ENCODE measurements at places on chromosomes 3 and 15.

DNA sequence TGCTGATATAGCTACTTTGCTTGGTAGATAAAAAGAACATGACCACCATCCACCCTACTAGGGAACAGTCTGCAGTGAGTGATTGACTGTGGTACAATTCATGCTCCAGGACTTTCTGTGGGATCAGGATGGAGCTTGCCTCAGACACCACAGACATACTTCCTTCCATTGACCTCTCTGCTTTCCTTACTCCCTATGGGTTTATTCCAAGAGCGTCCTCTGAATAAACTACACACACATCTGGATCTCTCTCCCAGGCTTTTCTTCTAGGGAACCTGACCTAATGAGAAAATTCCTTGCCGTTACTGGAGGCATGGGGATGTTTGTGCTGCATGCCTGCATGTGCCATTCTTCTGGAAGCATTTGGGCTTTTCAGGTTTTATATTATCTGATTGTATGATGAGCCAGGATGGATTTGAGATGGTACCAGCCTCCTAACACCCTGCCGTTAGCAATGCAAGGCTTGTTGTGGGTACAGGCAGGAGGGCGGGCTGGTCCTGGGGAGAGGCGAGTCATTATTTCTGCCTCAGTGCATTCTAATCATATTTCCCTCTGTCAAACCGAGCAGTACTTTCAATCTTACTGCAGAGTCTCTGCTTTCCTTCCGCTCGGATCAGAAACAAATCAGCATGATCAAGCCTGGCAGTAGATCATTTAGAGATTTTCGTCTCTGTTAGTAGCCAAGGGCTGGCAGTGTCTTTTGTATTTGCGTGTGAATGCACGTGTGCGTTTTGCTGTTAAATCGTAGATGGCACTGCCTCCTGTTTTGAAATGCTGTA lies 279.2 kb downstream of the PDCD6IP start:
- no peak for DNase-seq

DNA sequence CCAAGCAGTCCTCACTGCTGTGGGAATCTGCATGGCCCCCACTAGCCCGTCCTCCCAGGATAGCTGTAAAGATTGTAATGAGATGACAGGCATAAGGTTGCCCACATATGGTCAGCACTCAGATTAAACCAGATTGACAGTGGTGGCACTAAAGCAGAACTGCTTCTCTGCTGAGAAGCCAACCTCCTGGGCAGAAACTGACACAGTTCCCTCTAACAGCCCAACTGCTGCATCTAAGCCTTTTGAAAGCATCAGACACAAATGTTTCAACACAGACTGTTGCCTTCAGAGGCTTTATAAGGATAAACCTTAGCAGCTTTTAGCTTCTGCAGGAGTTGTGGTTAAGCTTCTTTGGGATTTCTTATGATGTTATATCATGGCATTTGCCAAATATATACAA lies 13.0 kb downstream of the DCLK3 start:
- no peak for DNase-seq

- peak; percentile 59 for DNase-seq
Observed at GRCh38 chr15:77002954-77003912, 8.3 kb downstream of the PSTPIP1 start.

DNA sequence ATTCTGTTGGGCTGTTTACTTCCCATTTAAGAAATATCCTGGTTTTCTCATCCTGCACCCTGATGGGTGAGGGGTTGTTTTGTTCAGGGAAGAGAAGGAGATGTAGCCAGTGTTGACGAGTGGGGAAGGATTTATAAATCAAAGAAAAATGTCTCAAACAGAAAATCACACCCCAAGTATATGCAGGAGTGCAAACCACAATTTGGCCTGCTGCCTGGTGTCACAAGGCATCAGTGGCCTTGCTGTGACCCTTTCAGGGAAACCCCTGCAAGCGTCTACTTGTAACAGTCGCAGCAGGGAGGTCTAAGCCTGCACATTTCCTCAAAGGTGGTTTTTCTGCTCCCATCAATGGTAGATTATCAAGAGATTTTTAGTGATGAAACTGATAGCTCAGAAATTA lies 132.6 kb upstream of the LRRN1 start:
- peak; percentile 6 for DNase-seq

DNA sequence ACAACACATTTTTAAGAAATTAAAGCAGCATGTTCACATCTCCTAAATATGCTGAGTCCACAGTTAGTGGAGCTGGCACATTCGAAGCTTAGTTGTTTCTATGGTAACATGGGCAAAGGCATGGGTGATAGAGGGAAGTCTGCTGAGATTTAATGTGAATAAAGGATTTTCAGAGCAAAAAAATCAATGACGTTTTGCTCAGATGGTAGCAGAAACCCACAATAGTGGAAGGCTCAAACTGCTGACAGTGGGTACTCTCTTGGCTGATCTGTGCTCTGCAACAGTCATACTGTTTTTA lies 795.1 kb upstream of the ARPP21 start:
- no peak for DNase-seq

DNA sequence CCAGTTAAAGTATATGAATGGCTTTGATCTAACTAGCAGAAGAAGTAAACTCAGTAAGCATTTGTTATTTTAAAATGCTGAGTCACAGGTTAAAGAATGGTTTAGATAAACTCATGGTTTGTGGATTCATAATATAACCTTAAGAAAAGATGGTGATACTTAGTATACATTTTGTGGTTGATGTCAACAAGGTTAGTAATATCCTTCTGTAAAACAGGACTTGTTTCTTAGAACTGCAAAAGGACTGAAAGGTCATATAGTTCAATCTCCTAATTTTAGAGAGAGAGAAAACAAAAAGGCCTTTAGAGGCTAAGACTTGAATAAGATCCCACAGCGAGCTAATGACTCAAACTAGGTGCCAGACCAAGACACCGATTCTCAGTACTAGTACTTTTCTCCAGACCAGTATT lies 50.0 kb downstream of the STRIT1 start:
- no peak for DNase-seq

DNA sequence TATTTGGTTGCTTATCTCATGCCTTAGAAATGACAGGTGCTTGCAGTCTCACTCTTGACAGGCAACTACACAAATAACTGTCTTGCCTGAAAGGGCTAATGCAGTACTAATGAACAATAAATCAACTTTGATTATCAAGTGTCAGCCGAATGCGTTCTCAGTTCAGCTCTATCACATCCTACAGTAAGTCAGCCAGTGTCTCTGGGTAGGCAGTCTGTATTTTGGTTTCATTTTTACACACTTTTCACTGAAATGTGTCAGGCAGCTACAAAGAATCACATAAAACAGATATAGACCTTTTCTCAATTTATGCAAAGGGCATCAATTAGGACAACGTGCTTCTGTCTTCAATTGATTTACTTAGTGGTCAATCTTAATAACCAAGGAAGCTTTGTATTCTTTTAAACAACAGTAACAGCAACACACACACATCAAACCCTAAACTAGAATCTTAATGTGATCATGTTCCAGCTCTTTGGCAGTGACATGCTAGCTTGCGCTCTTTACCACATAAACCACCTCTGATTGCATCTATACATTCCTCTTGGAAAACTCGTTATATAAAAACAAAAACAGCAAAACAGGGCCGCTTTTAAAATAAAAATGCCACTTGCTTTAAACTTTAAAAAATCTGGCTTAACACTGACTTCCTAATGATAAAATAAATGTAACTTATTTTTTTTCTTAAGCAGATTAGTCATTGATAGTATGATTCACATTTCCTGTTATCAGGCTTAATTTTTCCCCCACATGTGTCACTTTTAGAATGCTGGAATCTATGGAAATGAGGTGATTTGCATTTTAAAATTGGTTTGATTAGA lies 520.4 kb downstream of the FOXP1 start:
- DNase-seq: peak; percentile 36

DNA sequence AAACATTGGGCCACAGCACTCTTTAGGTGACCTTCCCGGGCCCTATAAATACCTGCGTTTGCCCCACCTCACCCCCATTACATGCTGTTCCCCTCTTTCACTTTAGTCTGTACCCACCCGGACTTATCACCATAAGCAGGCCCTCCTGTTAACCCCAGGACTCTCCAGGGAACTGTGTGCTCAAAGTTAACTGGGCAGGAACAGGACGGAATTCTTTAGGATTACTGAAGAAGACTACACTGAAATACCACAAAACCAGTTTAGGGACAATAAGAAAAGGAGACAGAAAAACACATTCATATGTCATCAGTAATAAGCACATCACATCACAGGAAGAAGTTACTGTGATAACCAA lies 45.5 kb downstream of the FSIP1 start:
- no peak for DNase-seq

GRCh38 chr15:99564221-99565048 lies 1.3 kb upstream of the MEF2A start:
- peak; percentile 47 for DNase-seq

- DNase-seq: no peak
Observed at GRCh38 chr3:147411238-147411814, 2.2 kb downstream of the ZIC1 start.

GRCh38 chr15:48435321-48435720 lies 104.1 kb downstream of the DUT start:
- no peak for DNase-seq

DNA sequence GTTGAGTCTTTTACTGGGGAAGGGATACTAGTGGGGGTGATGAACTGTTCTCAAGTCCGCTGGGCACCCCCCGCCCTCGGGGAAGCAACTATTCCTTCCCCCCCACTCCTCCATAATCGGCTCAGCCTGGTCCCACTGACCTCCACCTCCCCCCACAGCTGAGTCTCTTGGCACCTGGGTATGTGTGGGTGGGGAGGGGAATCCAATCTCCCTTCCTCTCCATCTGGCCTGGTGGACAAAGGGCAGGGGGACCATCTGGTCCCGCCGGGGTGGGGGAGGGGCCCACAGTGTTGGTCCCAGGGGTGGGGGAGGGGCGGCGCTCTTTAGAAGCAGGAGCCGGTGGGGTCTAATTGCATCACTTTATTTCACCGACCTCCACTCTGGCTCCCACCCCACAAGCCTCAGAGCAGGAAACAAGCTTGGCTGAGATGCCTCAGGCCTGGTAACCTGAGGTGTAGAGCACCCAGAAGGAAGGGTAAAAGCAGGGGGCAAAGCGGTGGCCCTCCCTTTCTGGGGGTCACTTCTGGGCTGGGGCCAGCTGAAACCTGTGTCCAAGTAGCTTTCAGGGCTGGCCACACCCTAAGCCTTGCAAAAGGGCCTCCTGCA lies 1.0 kb upstream of the PCBP4 start:
- DNase-seq: no peak

DNA sequence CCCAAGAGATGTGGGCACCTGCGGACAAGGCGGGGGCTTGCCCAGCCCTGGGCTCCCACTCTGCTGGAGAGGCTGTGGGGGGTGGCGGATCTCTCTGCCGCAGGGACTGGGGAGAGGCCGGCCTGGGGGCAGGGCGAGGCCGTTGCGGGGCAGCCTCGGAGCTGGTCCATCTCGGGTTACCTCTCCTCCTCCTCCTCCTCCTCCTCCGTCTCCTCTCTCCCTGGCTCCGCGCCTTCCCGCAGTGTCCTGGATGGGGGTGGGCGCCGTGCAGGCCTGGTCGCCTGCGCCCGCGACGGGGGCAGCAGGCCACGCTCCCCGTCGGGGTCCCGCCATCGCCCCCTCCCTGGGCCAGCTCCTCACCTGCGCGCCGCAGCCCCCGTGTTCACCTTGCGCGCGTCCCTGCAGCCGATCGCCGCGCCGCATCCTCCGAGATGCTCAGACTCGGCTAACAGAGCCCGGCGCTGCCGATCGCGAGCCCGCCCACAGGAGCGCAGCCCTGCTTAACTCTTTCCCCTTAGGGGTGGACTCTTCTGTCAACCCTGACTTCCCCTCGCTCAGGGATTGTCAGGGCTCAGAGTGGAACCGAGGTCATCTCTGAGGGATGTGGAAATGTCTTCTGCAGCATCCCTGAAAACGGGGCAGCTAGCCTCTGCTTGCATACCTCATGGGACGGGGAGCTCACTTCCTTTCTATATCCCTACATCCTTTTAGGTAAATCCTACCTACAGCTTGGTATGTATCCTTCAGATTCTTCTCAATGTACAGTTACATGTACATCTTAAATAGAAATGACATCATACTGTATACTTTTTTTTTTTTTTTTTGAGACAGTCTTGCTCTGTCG lies at the start of gene PRRT3:
PRRT3 (minus strand) TSS at position 447 of the 844 bp plus-strand sequence. CDS start 2,293 bp downstream, outside the sequence.
- peak; percentile 59 for DNase-seq

- DNase-seq: no peak
Observed at GRCh38 chr15:60957111-60957510, 272.0 kb downstream of the RORA start.

GRCh38 chr3:68936856-68937255 lies 4.5 kb upstream of the TAFA4 start:
- DNase-seq: no peak

DNA sequence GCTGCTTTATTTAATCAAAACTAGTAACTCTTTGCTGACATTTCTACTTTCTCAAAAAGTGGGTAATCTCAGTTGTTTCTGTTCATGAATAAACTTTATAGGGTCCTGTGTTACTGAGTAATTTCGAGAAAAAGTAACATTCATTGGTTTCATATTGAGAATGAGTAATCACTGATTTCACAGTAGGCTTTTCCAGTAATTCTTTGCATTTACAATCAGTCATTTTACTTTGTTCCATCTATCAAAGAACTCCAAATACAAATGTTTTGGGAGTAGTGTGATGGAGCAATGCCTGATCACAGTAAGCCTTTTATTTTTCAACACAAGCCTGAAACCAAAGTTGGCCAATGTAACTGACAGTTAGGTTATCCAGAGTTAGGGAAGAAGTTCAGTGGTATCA lies 353.6 kb downstream of the ULK4 start:
- DNase-seq: no peak

DNA sequence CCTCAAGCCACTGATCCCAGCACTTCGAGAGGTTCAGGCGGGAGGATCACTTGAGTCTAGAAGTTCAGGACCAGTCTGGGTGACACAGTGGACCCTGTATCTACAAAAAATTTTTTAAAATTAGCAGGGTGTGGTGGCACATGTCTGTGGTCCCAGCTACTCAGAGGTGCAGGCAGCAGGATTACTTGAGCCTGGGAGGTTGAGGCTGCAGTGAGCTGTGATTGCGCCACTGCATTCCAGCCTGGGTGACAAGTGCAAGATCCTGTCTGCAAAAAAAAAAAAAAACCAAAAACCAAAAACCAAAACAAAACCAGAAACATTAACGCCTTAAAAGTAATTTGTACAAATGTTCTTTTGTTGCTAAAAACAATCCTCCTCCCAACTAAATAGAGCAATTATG lies 27.9 kb upstream of the SLC12A8 start:
- DNase-seq: no peak

- DNase-seq: no peak
Observed at GRCh38 chr15:49918121-49918520, 200.9 kb downstream of the ATP8B4 start.

DNA sequence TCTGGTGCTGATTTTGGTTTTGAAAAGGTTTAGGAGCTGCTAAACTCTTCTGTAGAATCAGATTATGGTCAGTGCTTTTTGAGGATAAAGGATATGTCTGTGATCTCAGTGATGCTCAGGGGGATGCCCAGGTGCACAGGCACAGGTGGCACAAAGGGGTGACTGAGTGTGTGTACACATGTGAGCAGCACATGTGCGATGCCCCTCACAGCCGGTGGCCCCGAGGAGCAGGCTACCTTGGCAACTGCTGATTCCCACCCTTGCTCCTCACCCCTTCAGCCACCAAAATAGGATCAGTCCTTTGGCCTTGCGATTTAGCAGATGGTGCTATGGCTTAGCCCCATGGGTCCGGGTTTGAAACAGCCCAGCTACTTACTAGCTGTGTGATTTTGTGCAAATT lies 51.1 kb downstream of the POMGNT2 start:
- no peak for DNase-seq
